Spinal cord (tissue), 10 donors: ENCODE measurements at places on chromosomes 4 and X. TPM values are rescaled to one million over a fixed set of nuclear protein-coding genes. Genes with fewer than 3 reads are reported as not detected.

The PDCL2 gene
- not detected for polyA plus RNA-seq

The SMARCA1 gene
- polyA plus RNA-seq, result 62.4 TPM

- DNase-seq, result no peak
- no peak overlapping the region for H3K27ac ChIP-seq
- no peaks in the 10 kb centered on the region for H3K36me3 ChIP-seq
- peaks cover 51% of the 10 kb centered on the region for H3K27me3 ChIP-seq
These were observed 395 bp upstream of the SOWAHB start for GRCh38 chr4:76898385-76898692.

GRCh38 chr4:86055898-86056297, 304.0 kb downstream of the MAPK10 start:
- H3K36me3 ChIP-seq, result no peaks in the 10 kb centered on the region
- H3K27me3 ChIP-seq, result no peaks in the 10 kb centered on the region
- DNase-seq, result no peak
- no peak overlapping the region for H3K4me3 ChIP-seq
- no peaks in the 10 kb centered on the region for H3K4me1 ChIP-seq

GRCh38 chrX:22192419-22193060, 80.2 kb upstream of the CBLL2 start:
- peak; percentile 14 for DNase-seq
- no peak overlapping the region for H3K4me3 ChIP-seq
- H3K27me3 ChIP-seq, result no peaks in the 10 kb centered on the region
- no peak overlapping the region for H3K27ac ChIP-seq
- H3K36me3 ChIP-seq, result no peaks in the 10 kb centered on the region

GRCh38 chrX:29461039-29461438, 754.3 kb upstream of the MAGEB2 start:
- no peak for DNase-seq
- H3K27ac ChIP-seq, result no peak overlapping the region

The PDE6B gene
- 24.1 TPM for polyA plus RNA-seq

DNA sequence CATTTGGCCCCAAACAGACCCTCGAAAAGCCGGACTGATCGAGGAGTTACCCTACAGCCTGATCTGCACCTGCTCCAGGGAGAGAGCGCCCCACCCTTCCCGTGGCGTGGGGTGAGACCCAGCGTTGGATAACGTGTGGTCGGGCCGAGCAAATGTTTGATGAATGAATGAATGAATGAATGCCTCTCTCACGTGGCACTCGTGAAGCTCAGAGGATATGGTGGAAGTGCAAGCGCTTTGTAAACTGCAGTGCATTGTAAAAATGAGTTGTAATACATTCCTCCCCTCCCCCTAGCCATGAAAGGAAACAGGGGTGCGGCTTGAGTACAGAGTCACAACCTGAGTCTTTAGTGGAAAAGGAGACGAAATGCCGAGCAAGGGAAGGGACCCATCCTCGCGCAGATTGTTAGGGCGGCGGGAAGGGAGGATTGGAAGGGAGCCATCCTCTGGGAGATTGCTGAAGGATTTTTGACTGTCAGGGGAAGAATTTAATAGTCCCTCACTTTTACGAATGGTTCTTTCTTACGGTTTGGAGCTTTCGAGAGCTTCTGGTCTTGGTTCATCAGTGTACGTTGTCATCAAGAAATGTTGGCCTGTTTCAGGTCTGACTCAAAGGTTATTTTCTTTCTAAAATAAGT, 772 bp upstream of the FBXW7 start:
- peaks cover 16% of the 10 kb centered on the region for H3K36me3 ChIP-seq
- H3K4me1 ChIP-seq, result peaks cover 3% of the 10 kb centered on the region
- H3K27ac ChIP-seq, result peak overlapping the region; percentile 81
- no peaks in the 10 kb centered on the region for H3K27me3 ChIP-seq
- peak; percentile 20 for DNase-seq
- H3K4me3 ChIP-seq, result peak overlapping the region; percentile 73

GRCh38 chrX:129785160-129785947, 5.6 kb downstream of the SASH3 start:
- no peaks in the 10 kb centered on the region for H3K36me3 ChIP-seq
- H3K4me3 ChIP-seq, result no peak overlapping the region
- DNase-seq, result no peak
- H3K27me3 ChIP-seq, result no peaks in the 10 kb centered on the region
- H3K27ac ChIP-seq, result no peak overlapping the region
- peaks cover 21% of the 10 kb centered on the region for H3K4me1 ChIP-seq

DNA sequence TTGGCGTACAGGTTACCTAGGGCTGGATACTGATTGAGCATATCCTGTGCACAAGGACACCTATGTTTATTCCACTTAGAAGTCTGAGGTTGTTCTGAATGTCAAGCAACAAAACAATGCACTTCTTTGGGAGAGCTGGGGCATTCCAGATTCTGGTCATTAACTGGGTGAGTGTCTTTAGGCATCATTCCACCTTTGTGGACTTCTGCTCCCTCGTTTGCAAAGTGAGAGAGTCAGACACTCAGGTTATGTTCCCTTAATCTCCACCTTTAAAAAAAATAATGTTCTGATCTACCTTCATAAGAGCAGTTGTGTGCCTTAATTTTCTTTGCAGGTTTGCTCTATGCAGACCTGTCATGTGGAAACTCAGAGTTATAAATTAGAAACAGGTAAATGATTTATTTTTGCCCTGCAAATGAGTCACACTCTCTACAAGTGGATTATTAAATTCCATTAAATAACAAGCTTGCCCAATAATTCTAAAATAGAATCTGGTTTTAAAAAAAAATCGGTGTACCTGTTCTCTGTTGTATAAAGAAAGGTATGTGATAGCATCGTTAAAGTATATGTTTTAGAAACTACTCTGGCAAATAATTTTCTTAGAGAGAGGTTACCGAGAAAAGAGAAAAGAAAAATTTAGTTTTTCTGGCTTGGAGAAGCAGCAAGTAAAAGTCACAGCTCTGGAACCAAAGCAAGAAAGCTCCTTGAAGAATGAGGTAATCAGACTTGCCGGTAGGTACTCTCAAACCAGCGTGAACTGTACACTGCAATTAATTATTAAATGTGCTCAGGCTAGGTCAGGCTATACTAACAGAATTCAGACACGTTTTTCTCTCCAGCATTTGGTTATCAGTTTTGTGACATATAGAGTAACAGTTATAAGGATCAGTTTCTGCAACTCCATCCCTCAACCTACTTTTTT, 93.2 kb downstream of the SORBS2 start:
- no peaks in the 10 kb centered on the region for H3K27me3 ChIP-seq
- no peak overlapping the region for H3K27ac ChIP-seq
- no peak overlapping the region for H3K4me3 ChIP-seq
- no peak for DNase-seq

The PSAPL1 gene
- not detected for polyA plus RNA-seq

DNA sequence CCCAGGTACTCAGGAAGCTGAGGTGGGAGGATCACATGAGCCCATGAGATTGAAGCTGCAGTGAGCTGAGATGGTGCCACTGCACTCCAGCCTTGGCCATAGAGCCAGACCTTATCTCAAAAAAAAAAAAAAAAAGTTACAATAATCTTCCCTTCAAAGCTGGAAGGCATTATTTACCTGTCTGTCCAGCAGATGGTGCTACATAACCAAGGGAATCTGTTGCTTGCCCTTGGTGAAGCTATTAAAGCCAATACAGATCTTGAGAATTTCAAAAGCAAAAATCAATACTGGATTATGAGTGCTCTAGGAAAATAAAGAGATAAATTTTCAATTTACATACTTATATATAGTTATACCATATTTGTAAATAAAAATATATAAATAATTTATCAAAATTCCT, 25.9 kb downstream of the PKD2 start:
- no peaks in the 10 kb centered on the region for H3K4me1 ChIP-seq
- no peak overlapping the region for H3K4me3 ChIP-seq

DNA sequence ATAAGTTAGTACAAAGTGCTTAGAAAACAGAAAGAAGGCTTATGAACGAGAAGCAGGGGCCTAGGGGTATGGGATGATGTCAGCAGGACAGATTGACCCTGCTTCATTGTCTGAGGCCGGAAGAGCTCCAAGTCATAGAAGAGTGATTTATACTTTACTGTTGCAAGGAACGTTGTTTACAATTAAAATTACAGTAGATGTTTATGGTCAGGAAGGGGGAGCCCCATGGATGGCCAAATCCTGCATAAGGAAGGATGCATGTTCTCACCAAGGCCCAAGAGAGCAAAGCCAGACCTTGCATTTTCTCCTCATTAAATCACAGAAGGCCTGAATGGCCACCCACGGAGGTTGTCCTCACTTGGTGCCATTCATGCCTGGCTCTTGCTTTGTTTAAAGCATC, 115.3 kb downstream of the LDB2 start:
- no peak overlapping the region for H3K4me3 ChIP-seq
- no peaks in the 10 kb centered on the region for H3K27me3 ChIP-seq
- peak overlapping the region; percentile 44 for H3K27ac ChIP-seq

The NHSL2 gene
- 6.1 TPM for polyA plus RNA-seq

The GIMD1 gene
- not detected for polyA plus RNA-seq

GRCh38 chr4:102601586-102602227, 100.5 kb downstream of the NFKB1 start:
- no peaks in the 10 kb centered on the region for H3K4me1 ChIP-seq
- no peak overlapping the region for H3K27ac ChIP-seq
- no peaks in the 10 kb centered on the region for H3K27me3 ChIP-seq

The BCAP31 gene
- polyA plus RNA-seq, result 166 TPM

DNA sequence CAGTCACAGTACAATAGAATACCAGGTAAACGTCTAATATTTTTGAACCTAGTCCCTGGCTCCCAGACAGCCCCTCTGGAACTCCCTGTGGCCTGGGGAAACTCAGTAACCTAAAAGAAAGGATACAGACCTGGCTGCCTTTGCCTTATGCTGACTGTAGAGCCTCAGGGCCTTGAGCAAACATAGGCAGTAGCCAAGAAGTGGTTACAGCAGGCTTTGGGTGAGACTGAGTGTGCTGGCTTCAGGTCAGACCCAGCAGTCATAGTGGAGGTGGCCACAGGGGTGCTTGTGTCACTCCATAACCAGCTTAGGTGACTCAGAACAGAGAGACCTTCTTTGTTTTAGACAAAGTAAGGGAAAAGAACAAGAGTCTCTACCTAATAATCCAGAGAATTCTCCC, 141.8 kb upstream of the PRDX4 start:
- H3K36me3 ChIP-seq, result no peaks in the 10 kb centered on the region
- H3K27ac ChIP-seq, result no peak overlapping the region
- H3K4me3 ChIP-seq, result no peak overlapping the region
- H3K27me3 ChIP-seq, result no peaks in the 10 kb centered on the region

- no peak overlapping the region for H3K27ac ChIP-seq
- H3K27me3 ChIP-seq, result no peaks in the 10 kb centered on the region
- no peak for DNase-seq
- H3K4me1 ChIP-seq, result no peaks in the 10 kb centered on the region
These were observed 120.6 kb downstream of the JADE1 start for GRCh38 chr4:128930051-128930450.

DNA sequence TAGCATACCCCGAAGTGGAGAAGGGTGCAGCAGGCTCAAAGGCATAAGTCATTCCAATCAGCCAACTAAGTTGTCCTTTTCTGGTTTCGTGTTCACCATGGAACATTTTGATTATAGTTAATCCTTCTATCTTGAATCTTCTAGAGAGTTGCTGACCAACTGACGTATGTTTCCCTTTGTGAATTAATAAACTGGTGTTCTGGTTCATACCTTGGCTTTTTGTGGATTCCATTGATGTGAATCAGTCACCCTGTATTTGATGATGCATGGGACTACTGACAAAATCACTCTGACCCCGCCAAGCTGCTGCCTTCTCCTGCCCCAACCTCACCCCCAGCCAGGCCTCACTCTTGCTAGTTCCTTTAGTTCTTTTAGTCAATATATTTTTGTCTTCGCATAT, 32.7 kb downstream of the F9 start:
- H3K4me1 ChIP-seq, result no peaks in the 10 kb centered on the region
- no peak overlapping the region for H3K27ac ChIP-seq
- no peak overlapping the region for H3K4me3 ChIP-seq
- H3K27me3 ChIP-seq, result peaks cover 2% of the 10 kb centered on the region

GRCh38 chr4:15986907-15987306, 23.9 kb upstream of the FGFBP2 start:
- no peaks in the 10 kb centered on the region for H3K27me3 ChIP-seq
- DNase-seq, result no peak
- no peak overlapping the region for H3K4me3 ChIP-seq
- H3K36me3 ChIP-seq, result peaks cover 14% of the 10 kb centered on the region
- no peaks in the 10 kb centered on the region for H3K4me1 ChIP-seq
- H3K27ac ChIP-seq, result no peak overlapping the region

GRCh38 chr4:120923207-120923522, 639 bp upstream of the PRDM5 start:
- peak overlapping the region; percentile 83 for H3K4me3 ChIP-seq
- H3K27ac ChIP-seq, result peak overlapping the region; percentile 91
- DNase-seq, result no peak
- H3K36me3 ChIP-seq, result no peaks in the 10 kb centered on the region
- H3K27me3 ChIP-seq, result no peaks in the 10 kb centered on the region

DNA sequence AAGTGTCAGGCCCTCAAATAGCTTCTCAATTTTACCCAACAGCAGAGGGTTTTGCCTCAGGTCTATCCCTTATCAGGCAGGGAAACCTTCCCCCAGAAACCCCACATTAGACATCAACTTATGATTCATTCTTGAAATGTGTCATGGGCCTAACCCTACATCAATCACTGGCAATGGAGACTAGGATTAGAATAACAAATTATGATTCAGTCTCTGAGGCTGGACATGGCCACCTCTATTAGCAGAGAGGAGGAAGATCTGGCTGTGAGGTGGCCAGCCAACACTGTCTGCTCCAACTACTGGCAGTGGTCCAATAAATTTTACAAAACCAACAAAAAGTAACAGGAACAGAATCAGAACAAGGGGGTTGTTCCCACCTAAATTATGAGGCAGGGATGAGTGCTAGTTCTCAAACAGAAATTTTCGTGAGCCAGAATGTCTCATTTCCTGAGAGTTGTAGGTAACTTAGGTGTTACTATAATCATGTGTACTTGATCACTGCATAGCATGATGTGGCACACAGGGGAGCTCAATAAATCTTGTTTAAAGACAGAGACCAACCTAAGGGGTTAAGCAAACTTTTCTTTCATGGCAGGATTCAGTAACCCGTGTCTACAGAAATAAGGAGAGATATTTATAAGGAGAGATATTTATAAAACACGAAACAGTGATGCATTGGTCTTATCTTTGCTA, 126.8 kb downstream of the NFKB1 start:
- H3K27me3 ChIP-seq, result no peaks in the 10 kb centered on the region
- H3K36me3 ChIP-seq, result no peaks in the 10 kb centered on the region
- H3K27ac ChIP-seq, result no peak overlapping the region

The JCHAIN gene
- not detected for polyA plus RNA-seq

GRCh38 chr4:40492691-40493090, 137.0 kb downstream of the RBM47 start:
- no peaks in the 10 kb centered on the region for H3K4me1 ChIP-seq
- no peaks in the 10 kb centered on the region for H3K36me3 ChIP-seq
- no peak overlapping the region for H3K27ac ChIP-seq
- no peak overlapping the region for H3K4me3 ChIP-seq
- no peaks in the 10 kb centered on the region for H3K27me3 ChIP-seq
- peak; percentile 75 for DNase-seq

- no peaks in the 10 kb centered on the region for H3K27me3 ChIP-seq
- H3K27ac ChIP-seq, result no peak overlapping the region
- DNase-seq, result peak; percentile 2
- no peaks in the 10 kb centered on the region for H3K36me3 ChIP-seq
These were observed 208.4 kb upstream of the HDX start for GRCh38 chrX:84710611-84711010.

The CXCL6 gene
- 1.4 TPM for polyA plus RNA-seq

GRCh38 chr4:124189545-124189944, 523.0 kb downstream of the ANKRD50 start:
- no peaks in the 10 kb centered on the region for H3K36me3 ChIP-seq
- no peak overlapping the region for H3K27ac ChIP-seq
- no peaks in the 10 kb centered on the region for H3K4me1 ChIP-seq
- no peaks in the 10 kb centered on the region for H3K27me3 ChIP-seq
- DNase-seq, result no peak
